ENCODE measurements at places on chromosomes 5 and 9.

- no peak for DNase-seq
These were observed 440.8 kb downstream of the BNC2 start for GRCh38 chr9:16429671-16430070.

DNA sequence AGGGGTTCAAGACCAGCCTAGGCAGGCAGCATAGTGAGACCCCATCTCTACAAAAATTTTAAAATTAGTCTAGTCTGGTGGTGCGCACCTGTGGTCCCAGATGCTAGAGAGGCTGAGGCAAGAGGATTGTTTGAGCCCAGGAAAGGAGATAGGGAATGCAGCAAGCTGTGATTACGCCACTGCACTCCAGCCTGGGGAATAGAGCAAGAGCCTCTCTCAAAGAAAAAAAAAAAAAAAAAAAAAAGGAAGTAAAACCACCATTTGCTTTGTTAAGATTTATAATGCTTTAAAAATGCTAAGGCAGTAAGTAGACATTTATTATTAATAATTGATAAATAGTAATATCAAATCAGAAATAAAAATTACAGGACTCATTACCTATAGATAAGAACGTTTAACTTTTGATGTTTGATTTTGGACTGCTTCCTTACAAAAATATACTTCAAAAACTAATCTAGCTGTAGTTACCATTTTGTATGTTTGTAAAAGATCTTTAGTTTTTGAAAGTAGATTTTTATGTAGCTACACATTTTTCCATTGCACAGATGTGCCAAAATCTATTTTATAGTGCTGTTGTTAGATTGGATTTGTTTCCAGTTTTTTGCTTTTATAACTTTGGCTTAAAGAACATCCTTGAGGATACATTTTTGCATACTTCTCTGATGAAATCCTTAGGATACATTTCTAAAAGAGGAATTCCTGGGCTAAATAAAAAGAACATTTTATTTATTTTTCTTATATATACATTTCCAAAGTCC is 86.4 kb downstream of the INIP start:
- DNase-seq, result no peak

GRCh38 chr9:81868145-81868544 is 60.1 kb upstream of the SPATA31D4 start:
- DNase-seq, result no peak

- no peak for DNase-seq
These were observed 126.0 kb downstream of the SUSD1 start for GRCh38 chr9:112048924-112049691.

DNA sequence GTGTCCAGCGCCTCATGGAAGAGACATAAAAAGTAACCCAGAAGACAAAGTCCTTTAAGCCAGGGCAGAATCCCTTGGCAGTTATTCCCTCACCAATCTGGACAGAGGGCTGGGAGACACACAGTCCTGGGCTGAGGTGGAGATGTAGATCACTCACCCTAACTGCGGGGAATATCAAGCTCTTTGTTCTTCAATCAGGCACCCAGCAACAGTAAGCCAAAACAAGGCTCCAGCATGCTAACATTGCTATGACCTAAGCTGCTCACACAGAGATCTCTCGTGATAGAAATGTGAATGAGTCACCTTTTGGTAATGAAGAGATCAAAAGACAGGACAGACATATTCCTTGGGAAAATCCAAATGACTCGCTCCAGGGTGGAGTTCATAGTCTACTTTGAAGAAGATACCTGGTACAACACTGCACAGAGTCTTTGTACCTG is 101.3 kb downstream of the FBN2 start:
- DNase-seq, result no peak

GRCh38 chr9:124941679-124942561 is 1.0 kb upstream of the GOLGA1 start:
- peak; percentile 67 for DNase-seq

DNA sequence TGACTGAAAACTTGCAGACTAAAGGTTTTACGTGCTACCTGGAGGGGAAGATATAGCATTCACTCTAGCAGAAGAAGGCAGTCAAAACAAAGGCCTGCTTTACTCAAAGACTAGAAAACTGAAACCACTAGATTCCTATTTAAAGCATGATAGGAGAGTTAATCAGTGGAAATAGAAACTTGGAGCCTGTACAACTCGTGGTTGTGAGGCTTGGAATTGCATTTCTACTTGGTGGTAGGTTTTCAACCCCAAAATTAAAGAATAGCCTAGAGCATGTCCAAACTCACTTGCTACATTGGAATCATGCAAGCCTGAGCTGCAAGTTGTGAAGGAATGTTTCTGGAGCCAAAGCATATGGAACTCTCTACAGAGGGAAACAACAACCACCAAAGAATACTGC is 1526.4 kb upstream of the NUDT12 start:
- DNase-seq, result no peak

- no peak for DNase-seq
These were observed 493.3 kb downstream of the PRELID2 start for GRCh38 chr5:145341842-145342241.

DNA sequence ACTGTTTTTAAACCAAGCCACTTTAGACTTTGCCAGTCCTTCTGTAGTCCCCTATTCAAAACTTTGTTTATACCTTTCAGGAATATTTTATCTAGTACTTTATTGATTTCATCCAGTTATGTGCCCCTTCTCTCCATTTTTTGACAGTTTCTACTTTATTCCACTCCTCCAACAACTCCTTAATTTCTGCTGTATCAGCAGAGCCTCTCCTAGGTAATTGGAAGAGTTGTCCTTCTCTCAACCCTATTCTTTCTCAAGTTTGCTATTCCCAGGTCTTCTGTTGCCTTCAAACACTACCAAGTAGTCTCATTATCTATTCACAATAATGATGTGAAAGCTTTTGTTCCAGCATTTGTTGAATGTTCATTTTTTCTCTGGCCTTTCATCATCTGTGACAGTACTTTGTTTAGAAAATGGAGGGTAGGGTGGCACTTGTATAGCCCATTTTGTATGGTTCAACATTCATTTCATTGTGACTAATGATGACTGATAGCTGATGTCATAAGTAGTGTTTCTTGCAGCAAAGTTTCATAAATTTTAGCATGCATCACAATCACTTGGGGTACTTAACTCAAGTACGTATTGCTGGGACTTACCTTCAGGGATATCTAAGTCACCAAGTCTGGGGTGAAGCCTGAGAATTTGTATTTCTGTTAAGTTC is 204.4 kb upstream of the DMRT1 start:
- DNase-seq, result no peak

GRCh38 chr5:50320131-50320749 is 120.8 kb downstream of the EMB start:
- DNase-seq, result no peak

GRCh38 chr5:8059337-8059736 is 190.4 kb downstream of the MTRR start:
- DNase-seq, result no peak

GRCh38 chr9:105064248-105065097 is 136.5 kb upstream of the ABCA1 start:
- peak; percentile 73 for DNase-seq

- no peak for DNase-seq
These were observed 49.3 kb downstream of the SHB start for GRCh38 chr9:38019731-38020130.

- no peak for DNase-seq
These were observed 243.2 kb downstream of the CEMIP2 start for GRCh38 chr9:71524996-71525580.

GRCh38 chr5:10111571-10111970 is 138.1 kb downstream of the ATPSCKMT start:
- DNase-seq, result no peak

GRCh38 chr5:161544350-161544765 is 2.2 kb downstream of the GABRB2 start:
- DNase-seq, result no peak

DNA sequence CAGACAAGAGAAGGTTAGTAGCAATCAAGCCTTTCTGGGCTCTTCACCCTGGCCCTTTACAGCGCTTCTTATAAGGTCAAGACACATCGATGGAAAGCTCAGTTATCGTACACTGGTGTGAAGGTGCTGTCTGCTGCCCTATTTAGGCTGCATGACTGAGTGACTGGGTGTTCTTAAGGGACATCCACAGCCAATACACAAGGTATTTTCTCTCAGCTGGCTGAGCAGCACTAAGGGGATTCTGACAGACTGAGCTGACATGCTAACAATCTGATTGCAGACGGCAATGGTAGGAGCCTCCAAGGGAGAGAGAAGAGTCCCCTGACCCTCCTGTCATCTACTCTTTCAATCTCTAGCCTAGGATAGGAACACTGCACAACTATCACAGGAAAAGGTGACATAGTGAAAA is 577.9 kb downstream of the ISL1 start:
- no peak for DNase-seq

DNA sequence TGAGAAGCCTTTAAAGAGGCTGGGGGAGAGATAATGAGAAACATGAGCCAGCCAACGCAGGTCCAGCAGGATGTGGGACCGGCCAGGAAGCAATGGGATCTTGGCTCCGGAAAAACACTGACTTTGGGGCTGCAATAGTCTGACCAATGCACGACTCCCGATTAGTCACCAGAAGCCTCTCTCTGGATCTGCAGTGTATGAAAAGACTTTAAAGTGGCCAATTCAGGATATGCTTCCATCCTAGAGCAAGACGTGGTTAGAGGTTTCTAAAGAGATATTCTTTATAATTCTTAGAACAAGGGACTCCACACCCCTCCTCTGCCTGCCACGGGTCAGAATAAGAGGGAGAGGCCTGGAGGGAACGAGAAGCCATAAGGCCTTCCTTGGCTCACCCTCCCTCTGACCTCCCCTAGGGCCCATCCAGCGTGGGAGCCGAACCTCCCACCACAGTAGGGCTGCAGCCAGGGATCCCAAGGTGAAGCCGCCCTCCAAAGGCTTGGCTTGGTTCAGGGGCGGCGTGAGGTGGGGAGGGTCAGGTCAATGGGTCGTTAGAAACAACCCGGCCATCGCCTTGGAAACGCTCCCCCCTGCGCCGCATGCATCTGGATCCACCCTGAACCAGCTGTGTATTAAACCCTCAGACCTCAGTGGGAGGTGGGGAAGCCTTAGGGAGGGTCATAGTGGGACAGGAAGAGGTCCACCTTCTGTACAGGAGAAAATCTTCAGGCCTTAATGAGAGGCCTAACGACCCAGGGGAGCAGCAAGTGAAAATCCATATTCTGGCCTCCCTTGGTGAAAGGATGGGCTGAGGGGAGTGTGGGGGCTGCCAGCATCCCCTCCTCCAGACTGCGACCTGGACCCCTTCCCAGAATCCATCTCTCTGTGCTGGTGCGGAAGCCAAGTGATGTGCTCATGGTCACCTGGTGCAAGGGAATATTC is 11.1 kb downstream of the FGF1 start:
- DNase-seq, result no peak

DNA sequence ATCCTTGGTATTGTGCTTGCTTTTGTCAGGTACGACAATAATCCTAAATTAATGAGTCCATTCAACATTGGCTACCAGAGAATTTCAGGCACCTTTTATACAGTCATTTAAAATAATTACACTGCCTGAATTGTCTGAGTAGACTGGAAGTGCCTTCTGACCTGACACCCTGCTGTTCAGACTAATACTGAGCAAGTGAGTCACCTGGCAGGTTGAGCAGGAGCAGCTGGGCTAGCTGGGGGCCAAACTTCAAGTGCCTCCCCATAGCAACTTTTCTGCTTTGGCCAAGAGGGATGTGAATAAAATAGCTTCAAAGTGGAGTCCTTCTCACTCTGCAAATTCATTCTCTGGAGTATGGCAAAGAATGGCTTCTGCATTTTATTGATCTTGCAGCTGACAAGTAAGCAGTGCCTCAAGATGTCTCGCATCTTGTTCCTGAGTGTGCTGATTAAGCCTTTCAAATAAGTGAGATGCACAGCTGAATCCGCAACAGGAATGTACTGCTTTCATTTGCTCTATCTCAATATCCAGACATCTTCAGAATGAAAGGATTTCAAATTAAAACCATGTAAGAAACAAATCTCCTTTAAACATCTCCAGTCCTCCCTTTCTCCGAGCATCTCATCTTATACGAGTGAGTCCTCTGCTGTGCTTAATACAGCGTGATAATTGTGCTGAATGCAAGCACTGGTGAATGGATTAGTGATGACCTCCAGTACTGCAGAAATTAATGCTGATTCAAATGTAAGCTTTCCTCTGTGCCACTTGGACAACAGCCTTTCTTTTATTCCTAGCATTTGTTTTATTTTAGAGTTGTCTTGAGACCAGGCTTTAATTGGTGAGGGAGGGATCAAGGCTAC is 271.2 kb downstream of the EDIL3 start:
- DNase-seq, result no peak

DNA sequence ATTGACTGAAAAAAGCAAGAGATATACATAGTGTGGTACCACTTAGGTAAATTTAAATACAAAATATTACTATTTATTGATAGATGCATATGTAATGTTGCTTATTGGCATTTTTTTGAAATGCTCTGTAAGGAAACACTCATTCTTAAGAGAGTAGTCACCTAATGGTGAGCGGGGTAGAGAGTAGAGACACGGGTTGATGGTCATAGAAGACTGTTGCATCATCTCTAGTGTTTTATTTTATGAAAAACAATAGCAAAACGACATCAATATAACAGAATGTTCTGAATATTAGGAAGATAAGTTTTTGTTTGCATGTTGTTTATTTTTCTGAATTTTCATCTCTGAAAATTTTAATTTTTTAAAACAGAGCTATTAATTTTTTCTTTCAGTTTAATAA is 4.0 kb downstream of the SRP19 start:
- no peak for DNase-seq

- no peak for DNase-seq
These were observed 190.3 kb downstream of the MELK start for GRCh38 chr9:36762958-36763357.

GRCh38 chr5:88687373-88687911 is 195.5 kb downstream of the MEF2C start:
- DNase-seq, result no peak

DNA sequence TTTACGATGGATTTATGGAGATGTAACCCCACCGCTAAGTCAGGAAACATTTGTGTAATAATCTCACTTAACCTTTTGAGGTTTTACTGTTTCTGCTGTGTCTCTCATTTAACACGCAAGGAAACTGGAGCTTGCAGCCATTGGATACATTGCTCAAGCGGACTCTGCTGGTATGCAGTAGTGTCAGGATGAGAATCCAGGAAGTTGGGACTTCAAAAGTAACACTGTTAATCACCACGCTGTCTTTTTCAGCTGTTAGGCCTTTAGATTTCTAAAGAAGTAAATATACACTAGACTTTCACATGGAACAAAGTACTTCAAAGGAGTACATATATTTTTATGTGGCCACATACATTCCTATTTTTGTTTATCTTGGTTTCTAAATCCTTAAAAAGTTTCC is 114.7 kb downstream of the LPAR1 start:
- no peak for DNase-seq

DNA sequence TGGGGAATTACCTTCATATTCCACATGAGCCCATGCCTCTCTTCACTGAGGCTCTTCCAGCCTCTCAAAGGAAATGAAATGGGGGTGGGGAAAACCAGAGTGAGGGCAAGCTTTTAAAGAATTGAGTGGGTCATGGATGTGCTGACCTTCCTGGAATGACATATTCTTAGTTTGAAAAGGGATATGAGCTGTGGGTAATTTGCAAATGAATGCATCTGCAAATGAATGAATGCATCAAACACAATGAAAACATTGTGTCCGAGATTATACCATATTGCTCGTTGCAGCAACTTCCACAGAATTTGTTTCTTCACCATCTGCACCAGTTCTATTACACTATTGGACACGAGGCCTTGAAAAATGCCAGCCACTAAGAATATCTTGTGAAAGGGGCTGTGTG is 198.6 kb upstream of the CDH6 start:
- no peak for DNase-seq
